ENCODE measurements at places on chromosomes 3 and 15. TPM values are rescaled to one million over a fixed set of nuclear protein-coding genes. Genes with fewer than 3 reads are reported as not detected.

- no peak overlapping the region for H3K4me3 ChIP-seq
- no peaks in the 10 kb centered on the region for H3K4me1 ChIP-seq
- H3K27me3 ChIP-seq = peaks cover 3% of the 10 kb centered on the region
- no peak for DNase-seq
- no peak overlapping the region for H3K27ac ChIP-seq
These were observed 59.5 kb upstream of the CTSH start for GRCh38 chr15:79004336-79004735.

- H3K27me3 ChIP-seq = no peaks in the 10 kb centered on the region
- H3K4me3 ChIP-seq = no peak overlapping the region
- no peaks in the 10 kb centered on the region for H3K4me1 ChIP-seq
These were observed 279.6 kb upstream of the PLSCR5 start for GRCh38 chr3:146884721-146885120.

DNA sequence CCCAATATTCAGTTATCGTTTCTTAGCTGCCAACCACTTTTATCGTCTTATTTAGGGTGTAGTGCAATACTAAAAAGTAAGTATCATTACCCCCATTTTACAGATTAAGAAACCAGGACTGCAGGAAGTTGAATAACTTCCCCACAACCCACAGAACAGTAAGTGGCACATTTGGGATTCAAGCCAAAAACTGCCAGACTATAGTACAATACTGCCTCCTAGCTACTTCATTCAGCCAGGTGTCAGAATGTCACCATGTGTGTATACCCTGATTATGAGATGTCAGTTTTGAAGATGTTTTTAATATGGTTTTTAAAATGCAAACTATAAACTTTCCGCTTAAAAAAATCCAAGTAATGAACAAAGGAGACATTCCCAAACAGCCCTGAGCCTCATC lies 74.2 kb upstream of the PROK2 start:
- no peaks in the 10 kb centered on the region for H3K36me3 ChIP-seq
- DNase-seq = no peak
- H3K27me3 ChIP-seq = peaks cover 27% of the 10 kb centered on the region
- H3K4me3 ChIP-seq = no peak overlapping the region
- peaks cover 2% of the 10 kb centered on the region for H3K4me1 ChIP-seq

DNA sequence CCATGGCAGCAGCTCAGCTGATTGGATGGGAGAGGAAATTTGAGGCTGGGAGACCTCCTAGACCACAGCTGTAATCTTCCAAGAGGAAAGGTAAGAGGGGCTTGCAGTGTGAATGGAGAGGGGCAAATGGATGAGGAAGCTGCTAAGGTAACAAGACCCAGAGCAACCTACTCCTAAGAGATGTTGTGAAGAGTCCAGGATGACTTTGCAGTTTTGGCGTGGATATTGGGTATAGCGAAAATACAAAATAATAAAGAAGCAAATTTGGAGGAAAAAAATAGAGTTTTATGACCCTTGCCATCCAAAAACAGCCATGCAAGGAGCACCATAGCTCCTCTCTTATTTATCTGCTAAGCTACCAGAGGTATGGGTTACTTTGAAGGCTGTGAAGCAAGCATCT lies 186.6 kb downstream of the GREM1 start:
- H3K27me3 ChIP-seq = peaks cover 10% of the 10 kb centered on the region
- H3K4me1 ChIP-seq = peaks cover 4% of the 10 kb centered on the region
- H3K36me3 ChIP-seq = no peaks in the 10 kb centered on the region

Gene IQCB1
- total RNA-seq = 38.3 TPM

DNA sequence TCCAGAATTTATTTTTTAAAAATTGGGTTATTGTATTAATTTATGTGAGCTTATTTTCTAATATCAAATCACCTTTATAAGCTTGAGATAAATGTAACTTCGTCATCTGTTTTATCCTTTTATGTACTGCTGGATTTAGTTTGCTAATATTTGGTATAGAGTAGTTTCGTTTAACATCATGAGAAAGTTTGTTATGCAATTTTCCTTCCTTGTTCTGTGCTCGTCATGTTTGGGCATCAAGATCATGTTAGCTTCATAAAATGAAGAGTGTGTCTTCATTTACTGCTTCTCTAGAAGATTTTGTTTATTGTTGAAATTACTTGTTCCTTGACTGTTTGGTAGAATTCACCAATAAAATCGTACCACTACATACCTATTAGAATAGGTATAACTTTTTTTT lies 262.1 kb upstream of the SATB1 start:
- no peak overlapping the region for H3K4me3 ChIP-seq
- H3K27ac ChIP-seq = no peak overlapping the region
- no peaks in the 10 kb centered on the region for H3K36me3 ChIP-seq
- no peak for DNase-seq

Gene MINAR1
- total RNA-seq = 1.9 TPM

Gene BCL2A1
- total RNA-seq = not detected

DNA sequence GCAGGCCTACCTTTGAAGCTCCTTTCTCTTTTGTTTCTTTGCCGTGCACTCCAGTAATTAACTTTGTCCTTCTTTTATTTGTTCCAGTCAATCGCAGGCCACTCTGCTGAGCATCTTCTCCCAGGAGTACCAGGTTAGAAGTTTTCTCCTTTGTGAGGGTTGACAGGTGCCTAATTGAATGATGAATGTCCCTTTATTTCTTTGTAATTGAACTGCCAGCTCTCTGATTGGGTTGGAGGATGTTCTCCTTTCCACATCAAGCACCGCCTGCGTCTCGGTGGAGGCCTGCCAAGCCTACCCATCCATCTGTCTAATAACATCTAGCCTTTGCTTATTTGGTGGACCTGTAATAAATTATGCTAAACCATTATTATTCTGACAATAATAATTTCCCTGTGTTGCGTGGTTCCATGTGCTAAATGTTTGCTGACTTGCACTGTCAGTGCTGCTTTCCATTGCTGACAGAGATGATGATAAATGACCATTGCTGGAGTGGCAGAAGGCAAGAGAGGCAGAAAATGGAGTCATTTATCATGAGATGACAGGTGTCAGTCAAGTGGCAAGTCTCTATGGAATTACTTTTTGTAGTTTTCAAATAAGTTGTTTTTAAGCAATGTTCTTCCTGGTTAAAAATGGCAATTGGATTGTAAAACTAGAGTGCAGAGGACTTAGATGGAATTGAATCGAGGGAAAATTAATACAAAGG lies 64.9 kb downstream of the CDIN1 start:
- peak overlapping the region; percentile 49 for H3K27ac ChIP-seq
- DNase-seq = no peak
- peaks cover 1% of the 10 kb centered on the region for H3K36me3 ChIP-seq
- H3K4me3 ChIP-seq = no peak overlapping the region

- H3K4me3 ChIP-seq = no peak overlapping the region
- DNase-seq = no peak
- no peaks in the 10 kb centered on the region for H3K4me1 ChIP-seq
- H3K36me3 ChIP-seq = no peaks in the 10 kb centered on the region
- H3K27me3 ChIP-seq = no peaks in the 10 kb centered on the region
- H3K27ac ChIP-seq = no peak overlapping the region
These were observed 3.0 kb upstream of the CD80 start for GRCh38 chr3:119562307-119562961.

Gene GPR171
- total RNA-seq = not detected

Gene GOLGA8S
- total RNA-seq = 0.81 TPM

Gene CYP11A1
- 2.0 TPM for total RNA-seq

DNA sequence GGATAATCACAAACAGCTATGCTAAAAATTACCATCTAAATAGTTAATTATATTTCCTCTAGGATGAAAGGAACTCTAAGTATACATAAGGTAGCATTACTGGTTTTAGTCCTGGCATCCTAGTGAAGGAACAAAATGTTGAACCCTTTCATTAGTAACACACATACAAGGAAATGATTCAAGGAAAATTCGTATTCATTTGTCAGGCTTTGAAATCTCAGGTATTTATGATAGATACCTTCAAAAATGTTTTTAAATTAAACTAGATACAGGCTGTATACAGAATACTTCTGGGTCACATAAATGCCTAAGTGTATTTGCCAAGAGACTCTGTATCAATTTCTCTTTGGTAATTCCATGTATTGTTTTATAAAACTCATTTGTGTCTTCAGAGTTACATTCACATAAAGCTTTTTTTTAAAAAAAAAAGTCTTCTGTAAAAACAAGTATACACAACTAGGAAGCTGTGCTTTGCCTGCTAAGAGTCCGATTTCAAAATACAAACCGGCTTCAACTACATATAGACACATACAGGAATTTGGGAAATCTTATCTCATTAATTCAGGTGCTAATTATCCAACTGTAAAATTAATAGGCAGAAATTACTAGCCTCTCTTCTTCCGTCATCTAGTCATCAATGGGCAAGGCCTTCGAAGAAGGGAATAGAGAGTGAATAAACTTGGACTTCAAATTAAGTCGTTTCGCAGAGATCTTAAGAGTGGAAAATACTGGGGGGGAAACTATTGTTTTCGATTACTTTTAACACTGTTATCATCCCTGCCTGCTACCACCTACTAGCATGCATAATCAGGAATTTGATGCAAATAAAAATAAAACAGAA lies 1.3 kb downstream of the SECISBP2L start:
- peak overlapping the region; percentile 94 for H3K4me3 ChIP-seq
- H3K4me1 ChIP-seq = peaks cover 14% of the 10 kb centered on the region
- H3K27me3 ChIP-seq = no peaks in the 10 kb centered on the region
- no peak for DNase-seq
- peak overlapping the region; percentile 98 for H3K27ac ChIP-seq

DNA sequence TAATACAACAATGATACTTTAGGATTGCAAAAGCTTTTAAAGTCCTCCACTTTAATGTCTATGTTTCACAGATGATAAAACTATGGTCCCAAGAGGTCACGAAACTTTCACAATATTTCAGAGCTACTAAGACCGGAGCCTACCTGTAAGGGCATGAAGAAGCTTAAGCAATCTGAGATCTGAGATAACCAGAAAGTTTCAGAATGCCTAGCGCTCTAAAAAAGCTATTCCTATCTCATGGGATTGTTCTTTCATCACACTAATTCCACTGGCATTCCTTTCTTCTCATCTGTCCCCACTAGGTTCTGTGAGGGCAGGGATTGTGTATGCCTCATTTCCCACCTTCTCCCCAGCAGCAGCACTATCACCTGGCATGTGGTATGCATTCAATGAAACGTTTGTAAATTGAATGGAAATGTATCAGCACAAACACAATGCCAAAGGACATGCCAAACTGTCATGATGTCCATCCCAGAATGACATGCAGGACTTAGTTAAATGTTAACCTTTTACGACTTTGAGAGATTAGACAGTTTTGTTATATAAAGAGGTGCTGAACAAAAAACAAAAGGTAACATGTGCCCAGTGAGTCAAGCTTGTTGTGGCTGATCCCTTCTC lies 104.7 kb upstream of the NR2F2 start:
- H3K27ac ChIP-seq = no peak overlapping the region
- no peak for DNase-seq
- no peak overlapping the region for H3K4me3 ChIP-seq
- H3K27me3 ChIP-seq = peaks cover 10% of the 10 kb centered on the region
- H3K4me1 ChIP-seq = peaks cover 4% of the 10 kb centered on the region

DNA sequence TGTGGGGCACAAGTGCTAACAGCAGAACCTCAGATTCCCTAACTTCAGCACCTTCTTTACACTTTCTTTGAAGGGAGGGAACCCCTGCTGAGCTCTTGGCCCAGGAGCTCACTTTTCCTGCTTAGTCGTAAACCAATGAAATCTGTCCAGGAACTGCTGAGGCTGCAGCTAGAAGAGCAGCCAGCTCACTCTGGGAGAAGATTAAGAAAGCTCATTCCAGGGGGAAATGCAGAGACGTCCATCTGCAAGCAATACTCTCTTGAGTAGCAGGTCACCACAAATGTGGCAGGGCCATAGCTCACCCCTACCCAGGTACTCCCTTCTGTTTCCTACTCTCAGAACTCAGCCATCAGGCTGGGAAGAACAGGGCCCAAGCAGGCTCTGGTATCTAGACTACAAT lies 103.3 kb downstream of the WDR76 start:
- no peak for DNase-seq
- H3K36me3 ChIP-seq = no peaks in the 10 kb centered on the region
- H3K27ac ChIP-seq = no peak overlapping the region
- peaks cover 5% of the 10 kb centered on the region for H3K27me3 ChIP-seq
- no peaks in the 10 kb centered on the region for H3K4me1 ChIP-seq

DNA sequence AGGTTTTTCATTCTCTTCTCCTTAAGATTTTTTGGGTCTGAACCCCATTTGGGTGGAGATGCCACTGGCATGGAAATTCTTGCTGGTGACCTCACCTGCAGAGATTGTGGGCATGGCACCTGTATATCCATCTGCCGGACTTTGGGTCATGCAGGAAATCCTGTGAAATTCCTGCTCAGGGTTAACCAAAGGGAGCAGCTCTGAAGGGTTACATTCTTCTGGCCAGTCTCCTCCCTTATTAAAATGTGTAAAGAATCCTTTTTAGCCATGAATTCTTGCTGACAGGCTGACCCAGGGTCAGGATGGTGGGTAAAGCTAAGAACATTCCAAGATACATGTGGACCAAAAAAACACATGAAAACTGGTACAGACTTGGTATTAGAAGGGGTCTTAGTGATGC lies 27.4 kb downstream of the ARHGEF26 start:
- no peak overlapping the region for H3K27ac ChIP-seq
- peaks cover 3% of the 10 kb centered on the region for H3K36me3 ChIP-seq
- H3K27me3 ChIP-seq = no peaks in the 10 kb centered on the region
- H3K4me3 ChIP-seq = no peak overlapping the region
- peaks cover 20% of the 10 kb centered on the region for H3K4me1 ChIP-seq

DNA sequence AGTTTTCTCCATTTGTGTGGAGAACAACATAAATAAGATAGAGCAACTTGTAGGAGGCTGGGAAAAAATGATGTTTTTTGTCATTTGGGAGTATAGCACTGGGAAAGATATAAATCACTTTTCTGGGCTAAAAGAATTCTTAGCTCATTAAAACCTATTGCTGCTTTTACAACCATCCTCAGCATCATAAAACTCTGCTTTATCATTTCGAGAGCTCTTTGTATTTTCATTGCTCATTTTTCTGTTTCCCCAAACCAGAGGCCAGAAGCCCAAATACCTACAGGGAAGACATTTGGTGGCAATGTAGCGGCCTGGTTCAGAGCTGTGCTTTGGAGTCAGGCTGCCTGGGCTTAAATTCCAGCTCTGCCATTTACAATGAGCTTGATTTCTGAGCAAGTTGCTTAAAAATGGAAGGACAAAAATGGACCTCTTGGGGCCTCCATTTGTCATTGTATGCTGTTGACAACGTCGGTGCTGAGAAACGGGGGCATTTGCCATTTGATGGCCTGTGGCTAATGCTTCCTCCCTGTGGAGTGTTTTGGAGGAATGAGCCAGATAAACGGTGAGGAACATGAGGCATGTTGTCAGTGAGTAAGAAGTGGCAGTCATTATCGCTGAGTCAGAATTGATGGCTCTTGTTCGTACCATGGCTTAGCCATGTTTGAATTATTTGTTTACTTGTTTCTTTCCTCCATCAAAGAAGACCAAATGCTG lies 260.0 kb downstream of the EBLN2 start:
- peaks cover 3% of the 10 kb centered on the region for H3K4me1 ChIP-seq
- no peaks in the 10 kb centered on the region for H3K27me3 ChIP-seq
- no peaks in the 10 kb centered on the region for H3K36me3 ChIP-seq
- no peak overlapping the region for H3K4me3 ChIP-seq
- no peak overlapping the region for H3K27ac ChIP-seq
- DNase-seq = no peak

GRCh38 chr3:168865022-168865551 lies 769.4 kb upstream of the GOLIM4 start:
- DNase-seq = no peak
- no peak overlapping the region for H3K4me3 ChIP-seq
- no peak overlapping the region for H3K27ac ChIP-seq
- H3K36me3 ChIP-seq = peaks cover 4% of the 10 kb centered on the region
- H3K4me1 ChIP-seq = peaks cover 31% of the 10 kb centered on the region
- H3K27me3 ChIP-seq = no peaks in the 10 kb centered on the region

Gene ANKRD34C
- total RNA-seq = not detected

Gene MEGF11
- 0.60 TPM for total RNA-seq

Gene ZCWPW2
- 0.81 TPM for total RNA-seq

Gene IQCF5
- not detected for total RNA-seq

All from progenitor cell of endocrine pancreas (in vitro differentiated cells).